ENCODE measurements at places on chromosomes 5 and 9. TPM values are rescaled to one million over a fixed set of nuclear protein-coding genes. Genes with fewer than 3 reads are reported as not detected.

DNA sequence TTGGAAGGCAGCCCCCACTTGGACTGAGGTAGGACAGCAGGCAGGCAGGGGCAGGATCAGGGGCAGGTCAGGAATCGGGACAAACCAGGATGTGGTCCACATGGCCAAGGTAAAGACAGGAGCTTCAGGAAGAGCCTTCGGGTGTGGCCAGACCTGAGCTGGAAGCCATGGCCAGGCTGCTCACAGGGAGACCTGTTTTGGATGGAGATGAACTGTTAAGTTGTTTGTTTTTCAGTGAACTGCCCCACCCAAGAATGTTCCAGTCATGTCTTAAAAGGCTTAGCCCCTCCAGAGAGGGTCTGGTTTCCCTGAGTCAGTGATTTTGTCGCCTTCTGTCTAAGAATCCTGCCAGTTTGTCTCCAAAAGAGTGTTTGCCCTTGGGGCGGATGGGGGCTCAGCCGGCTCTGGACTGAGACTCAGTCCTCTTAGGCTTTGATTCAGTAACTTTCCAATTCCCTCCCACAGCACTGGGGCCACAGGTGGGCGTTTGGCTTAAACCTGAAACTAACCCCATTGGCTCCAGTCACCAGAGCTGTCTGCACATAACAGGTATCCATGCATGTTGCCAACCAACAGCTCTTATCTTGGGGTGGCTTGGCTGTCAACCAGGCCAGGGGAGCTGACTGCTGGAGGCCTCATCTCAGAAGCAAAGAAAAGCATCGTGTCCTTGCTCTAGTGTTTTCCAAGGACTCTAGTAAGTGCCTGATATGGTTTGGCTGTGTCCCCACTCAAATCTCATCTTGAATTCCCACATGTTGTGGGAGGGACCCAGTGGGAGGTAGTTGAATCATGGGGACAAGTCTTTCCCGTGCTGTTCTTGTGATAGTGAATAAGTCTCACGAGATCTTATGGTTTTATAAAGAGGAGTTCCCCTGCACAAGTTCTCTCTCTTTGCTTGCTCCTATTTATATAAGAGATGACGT is 11.3 kb upstream of the ANKH start:
- no peak overlapping the region for H3K4me3 ChIP-seq
- no peaks in the 10 kb centered on the region for H3K36me3 ChIP-seq
- H3K27ac ChIP-seq, result no peak overlapping the region

- no peaks in the 10 kb centered on the region for H3K36me3 ChIP-seq
- no peak for DNase-seq
- H3K4me1 ChIP-seq, result peaks cover 7% of the 10 kb centered on the region
- no peak overlapping the region for H3K4me3 ChIP-seq
Measured at GRCh38 chr5:154713615-154714125, 41.5 kb upstream of the LARP1 start.

Gene ADGRV1
- total RNA-seq, result 0.05 TPM

DNA sequence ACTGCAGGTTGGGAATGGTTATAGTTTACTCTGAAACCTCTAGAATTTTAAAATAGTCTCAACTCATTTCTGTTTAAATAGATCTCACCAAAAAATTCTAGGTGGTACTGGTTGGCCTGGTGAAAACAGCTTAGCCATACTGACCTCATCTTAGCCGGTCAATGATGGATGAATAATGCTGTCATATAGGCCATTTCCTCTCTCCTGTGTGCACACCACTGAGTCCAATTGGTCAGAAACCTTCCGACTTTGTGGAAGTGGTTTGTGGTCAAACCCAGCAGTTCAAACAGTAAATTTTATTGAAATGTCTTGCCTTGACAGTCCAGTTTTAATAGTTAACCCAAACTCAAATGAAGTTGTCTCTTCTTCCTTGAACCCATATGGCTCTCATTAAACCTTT is 98.6 kb downstream of the GIN1 start:
- H3K36me3 ChIP-seq, result peaks cover 19% of the 10 kb centered on the region
- H3K27ac ChIP-seq, result no peak overlapping the region
- H3K4me1 ChIP-seq, result peaks cover 5% of the 10 kb centered on the region

DNA sequence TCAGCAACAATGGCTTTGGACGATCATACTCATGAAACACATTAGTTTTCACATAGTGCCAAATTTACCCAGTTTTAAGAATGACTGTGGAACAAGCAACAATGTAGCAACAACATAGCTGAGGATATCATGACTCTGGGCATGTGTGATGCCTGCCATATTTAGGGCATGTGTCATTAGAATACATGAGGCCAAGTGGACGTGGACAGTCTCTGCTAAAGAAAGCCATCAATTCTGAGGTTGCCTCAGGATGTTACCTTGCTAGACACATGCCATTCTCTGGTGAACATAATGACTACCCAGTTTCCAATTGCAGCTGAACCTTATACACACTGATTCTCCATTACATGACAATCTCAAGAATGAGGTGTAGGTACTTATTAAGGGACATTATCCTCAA is 103.3 kb upstream of the ADAMTS19 start:
- H3K4me1 ChIP-seq, result no peaks in the 10 kb centered on the region
- no peak overlapping the region for H3K27ac ChIP-seq
- H3K4me3 ChIP-seq, result no peak overlapping the region
- no peaks in the 10 kb centered on the region for H3K36me3 ChIP-seq

DNA sequence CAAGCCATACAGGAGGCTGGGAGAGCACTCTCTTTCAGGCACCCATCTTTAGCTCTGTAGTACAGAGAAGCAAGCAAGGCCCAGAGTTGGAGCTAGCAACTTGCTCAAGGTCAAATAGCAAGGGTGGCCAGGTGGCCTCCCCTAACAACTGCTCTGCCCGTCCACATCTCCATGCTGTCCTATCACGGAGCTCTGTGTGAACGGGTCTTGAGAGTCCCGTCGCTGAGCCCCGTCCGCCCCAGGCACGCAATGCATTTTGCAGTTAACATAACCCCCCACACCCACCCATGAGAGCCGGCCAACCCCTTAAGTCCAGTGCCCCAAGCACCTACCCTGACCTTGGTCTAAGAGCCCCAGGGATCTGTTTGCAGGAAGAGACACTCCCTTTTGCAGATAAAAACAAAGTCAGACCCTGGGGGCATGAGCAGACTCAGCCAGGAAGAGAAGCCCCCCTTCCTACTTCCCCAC is 1.5 kb downstream of the RNF44 start:
- peaks cover 59% of the 10 kb centered on the region for H3K4me1 ChIP-seq
- H3K4me3 ChIP-seq, result peak overlapping the region; percentile 96
- H3K27ac ChIP-seq, result peak overlapping the region; percentile 97

Gene SPOCK1
- total RNA-seq, result not detected

GRCh38 chr5:74589204-74590056 is 51.1 kb downstream of the ENC1 start:
- no peak overlapping the region for H3K27ac ChIP-seq
- no peaks in the 10 kb centered on the region for H3K4me1 ChIP-seq
- peaks cover 19% of the 10 kb centered on the region for H3K27me3 ChIP-seq

Gene SPATA31A3
- not detected for total RNA-seq

GRCh38 chr9:98781588-98782383 is 14.6 kb downstream of the ANKS6 start:
- H3K4me1 ChIP-seq, result no peaks in the 10 kb centered on the region
- no peaks in the 10 kb centered on the region for H3K27me3 ChIP-seq
- H3K4me3 ChIP-seq, result no peak overlapping the region
- DNase-seq, result no peak

Gene TSSK1B
- total RNA-seq, result not detected

DNA sequence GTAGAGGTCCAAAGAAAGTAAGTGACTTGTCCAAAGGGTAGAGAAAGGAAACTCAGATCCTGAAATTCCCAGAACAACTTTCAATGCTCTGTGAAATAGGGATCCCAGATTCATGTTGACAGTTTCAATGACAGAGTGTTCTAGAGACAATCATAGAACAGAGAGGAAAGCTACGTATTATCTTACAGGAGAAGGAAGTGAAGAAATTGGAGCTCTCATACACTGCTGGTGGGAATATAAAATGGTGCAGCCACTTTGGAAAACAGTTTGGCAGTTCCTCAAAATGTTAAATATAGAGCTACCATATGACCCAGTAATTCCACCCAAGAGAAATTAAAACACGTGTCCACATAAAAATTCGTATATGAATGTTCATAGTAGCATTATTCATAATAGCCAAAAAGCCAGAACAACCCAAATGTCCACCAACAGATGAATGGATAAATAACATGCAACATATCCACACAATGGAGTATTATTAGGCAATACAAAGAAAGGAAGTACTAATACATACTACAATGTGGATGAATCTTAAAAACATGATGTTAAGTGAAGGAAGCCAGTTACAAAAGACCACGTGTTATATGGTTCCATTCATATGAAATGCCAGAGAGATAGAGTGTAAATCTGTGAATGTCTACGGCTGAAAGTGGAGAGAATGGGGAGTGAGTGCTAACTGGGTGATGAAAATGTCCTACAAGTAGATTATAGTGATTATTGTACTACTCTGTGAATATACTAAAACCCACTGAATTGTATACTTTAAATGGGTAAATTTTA is 197.1 kb downstream of the NTRK2 start:
- no peak for DNase-seq
- no peaks in the 10 kb centered on the region for H3K4me1 ChIP-seq

- H3K36me3 ChIP-seq, result no peaks in the 10 kb centered on the region
- H3K4me3 ChIP-seq, result no peak overlapping the region
- peaks cover 3% of the 10 kb centered on the region for H3K27me3 ChIP-seq
Measured at GRCh38 chr9:99181206-99181605, 40.5 kb downstream of the ALG2 start.

DNA sequence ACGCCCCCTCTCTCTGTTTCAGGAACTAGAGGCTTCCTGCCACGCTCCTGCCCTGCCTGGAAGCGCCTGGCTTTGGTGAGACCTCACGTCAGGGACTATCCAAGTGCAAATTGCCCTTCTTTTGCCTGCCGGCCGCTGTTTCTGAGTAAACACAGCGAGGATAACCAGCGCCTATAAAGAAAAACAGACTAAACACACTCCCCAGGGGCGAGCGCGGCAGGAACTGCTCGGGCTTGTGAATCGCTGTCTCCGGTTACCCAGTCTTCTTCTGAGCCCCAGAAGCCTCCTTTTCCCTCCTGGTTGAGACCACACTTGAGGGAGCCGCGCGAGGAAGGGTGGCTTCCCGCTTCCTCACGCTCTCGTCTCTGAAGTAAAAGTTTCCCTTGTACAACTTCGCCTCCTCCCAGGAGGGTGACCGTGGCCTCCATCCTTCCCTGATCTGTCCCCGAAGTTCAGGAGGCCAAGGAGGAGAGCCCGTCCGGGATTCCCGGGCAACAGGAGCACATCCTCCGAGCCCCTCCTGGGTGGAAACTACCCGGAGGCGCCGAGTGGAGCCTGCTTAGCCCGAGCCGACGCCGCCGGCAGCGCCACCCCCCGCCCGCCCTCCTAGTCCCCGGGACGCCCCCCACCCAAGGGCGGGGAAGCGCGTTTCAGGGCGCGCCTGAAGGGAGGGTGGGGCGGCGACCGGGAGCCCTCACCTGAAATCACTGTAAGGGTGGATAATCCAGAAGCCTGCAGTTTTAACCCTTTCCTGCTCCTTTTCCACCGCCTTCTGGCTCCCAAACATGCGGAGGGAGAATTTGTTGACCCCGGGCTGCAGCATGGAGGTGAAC is 993 bp downstream of the HCN1 start:
- H3K36me3 ChIP-seq, result peaks cover 3% of the 10 kb centered on the region
- no peak for DNase-seq
- H3K27me3 ChIP-seq, result peaks cover 13% of the 10 kb centered on the region
- no peak overlapping the region for H3K27ac ChIP-seq
- H3K4me3 ChIP-seq, result no peak overlapping the region

- H3K4me3 ChIP-seq, result no peak overlapping the region
- no peak overlapping the region for H3K27ac ChIP-seq
- H3K27me3 ChIP-seq, result no peaks in the 10 kb centered on the region
- no peaks in the 10 kb centered on the region for H3K36me3 ChIP-seq
Measured at GRCh38 chr5:67827541-67827940, 388.0 kb upstream of the PIK3R1 start.

DNA sequence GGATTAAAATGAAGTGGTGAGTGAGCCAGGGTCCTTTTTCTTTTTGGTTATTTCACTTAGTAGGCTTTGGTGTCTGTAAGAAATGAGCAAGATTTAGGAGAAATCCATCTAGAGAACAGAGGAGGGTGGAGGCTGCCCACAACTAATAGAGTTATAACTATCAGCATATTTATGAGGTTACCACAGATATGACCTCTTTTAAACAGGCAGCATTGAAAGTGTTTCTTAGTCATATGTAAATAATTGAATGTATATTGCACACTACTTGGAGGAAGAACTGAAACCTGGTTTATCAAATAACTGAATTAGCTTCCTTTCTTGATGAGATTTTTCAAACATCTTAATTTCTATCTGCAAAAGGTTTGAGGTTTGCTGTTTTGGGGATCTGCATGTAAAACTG is 483.1 kb upstream of the PIK3R1 start:
- H3K4me1 ChIP-seq, result no peaks in the 10 kb centered on the region
- no peaks in the 10 kb centered on the region for H3K27me3 ChIP-seq
- no peaks in the 10 kb centered on the region for H3K36me3 ChIP-seq
- no peak overlapping the region for H3K27ac ChIP-seq

Gene WDR31
- total RNA-seq, result 1.9 TPM

DNA sequence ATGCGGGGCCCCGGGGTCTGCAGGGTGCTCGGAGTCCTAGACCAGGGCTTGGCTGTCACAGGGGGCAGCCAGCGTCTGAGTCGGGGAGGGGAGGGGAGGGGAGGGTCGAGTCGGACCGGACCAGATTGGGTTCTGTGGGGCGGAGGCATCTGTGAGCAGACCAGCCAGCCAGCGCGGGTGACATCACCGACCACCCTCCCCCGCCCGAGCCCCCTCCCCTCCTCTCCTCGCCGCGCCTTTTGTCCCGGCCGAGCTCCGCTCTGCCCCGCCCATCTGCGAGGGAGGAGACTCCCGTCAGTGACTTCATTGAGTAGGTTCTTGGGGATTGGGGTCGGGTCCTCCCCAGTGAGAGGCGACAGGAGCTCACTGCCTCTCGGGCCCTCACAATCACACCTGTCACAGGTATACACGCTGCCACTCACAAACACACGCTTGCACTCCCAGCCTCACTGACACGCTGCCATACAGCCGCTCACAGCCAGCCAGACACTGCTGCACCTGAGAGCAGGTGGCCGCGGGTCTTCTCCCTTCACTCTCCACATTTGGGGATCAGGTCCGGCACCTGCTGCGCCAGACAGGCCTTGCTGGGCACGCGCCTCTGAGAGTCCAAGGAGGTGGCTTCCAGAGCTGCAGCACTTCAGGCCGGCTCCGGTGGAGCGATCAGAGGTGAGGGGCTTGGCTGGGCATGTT is 546 bp downstream of the DNAJB5 start:
- no peaks in the 10 kb centered on the region for H3K27me3 ChIP-seq
- H3K36me3 ChIP-seq, result peaks cover 3% of the 10 kb centered on the region
- H3K4me1 ChIP-seq, result peaks cover 84% of the 10 kb centered on the region
- H3K4me3 ChIP-seq, result peak overlapping the region; percentile 83
- peak; percentile 34 for DNase-seq
- H3K27ac ChIP-seq, result peak overlapping the region; percentile 72

Gene UBQLN1
- 142 TPM for total RNA-seq

Gene ENTR1
- total RNA-seq, result 54.5 TPM

- H3K36me3 ChIP-seq, result no peaks in the 10 kb centered on the region
- DNase-seq, result no peak
- H3K4me3 ChIP-seq, result no peak overlapping the region
Measured at GRCh38 chr9:121890746-121891145, 202.4 kb downstream of the TTLL11 start.

Gene C5orf47
- not detected for total RNA-seq
